ENCODE measurements at places on chromosomes 5 and 9.

DNA sequence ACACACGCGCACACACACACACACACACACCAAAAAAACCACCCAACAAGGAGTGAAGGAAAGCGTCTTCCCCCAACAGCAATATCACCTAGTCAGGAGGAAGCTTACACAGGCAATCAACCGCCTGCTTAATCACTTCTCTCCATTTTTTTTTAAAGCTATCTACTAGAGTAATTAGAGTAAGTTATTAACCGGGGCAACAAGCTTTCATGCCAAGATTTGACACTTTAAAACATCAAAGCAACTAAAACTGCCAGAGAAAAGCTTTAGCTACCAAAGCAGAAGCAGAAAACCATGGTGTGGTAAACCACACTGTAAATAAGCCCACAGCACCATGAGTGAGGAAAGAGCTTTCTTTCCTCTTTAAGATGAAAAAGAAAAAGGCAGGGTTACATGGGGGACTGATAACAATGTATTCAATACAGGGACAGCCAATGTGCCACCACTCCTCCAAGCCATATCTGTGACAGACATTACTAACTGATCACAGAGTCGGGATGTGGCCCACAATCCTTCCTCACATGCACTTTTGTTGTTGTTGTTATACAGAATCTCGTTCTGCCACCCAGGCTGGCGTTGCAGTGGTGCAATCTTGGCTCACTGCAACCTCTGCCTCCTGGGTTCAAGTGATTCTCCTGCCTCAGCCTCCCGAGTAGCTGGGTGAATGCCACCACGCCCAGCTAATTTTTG, 282.1 kb downstream of the CRB2 start:
- DNase-seq, result peak; percentile 20

GRCh38 chr5:123511290-123511647, 708 bp upstream of the CSNK1G3 start:
- no peak for DNase-seq

DNA sequence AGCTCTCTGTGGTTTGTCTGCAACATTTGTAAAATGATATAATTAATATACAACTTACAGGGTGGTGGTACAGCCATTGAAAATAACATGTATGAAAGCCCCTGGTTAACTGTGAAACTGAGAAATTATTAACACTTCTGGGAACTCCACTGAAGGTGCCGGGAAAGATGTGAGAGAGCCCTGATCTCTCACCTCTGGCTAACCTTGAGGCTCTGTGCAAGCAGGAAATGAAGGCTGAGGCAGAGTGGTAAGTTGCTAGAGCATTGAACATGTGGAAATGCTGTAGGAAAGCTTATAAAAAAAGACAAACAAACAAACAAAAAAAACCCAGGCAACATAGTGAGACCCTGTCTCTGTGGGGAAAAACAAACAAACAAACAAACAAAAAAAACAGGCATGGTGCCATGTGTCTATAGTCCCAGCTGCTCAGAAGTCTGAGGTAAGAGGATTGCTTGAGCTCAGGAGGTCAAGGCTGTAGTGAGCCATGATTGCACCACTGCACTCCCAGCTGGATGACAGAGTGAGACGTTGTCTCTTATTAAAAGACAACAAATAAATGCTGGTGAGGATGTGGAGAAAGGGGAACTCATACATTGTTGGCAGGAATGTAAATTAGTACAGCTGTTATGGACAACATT, 7.5 kb downstream of the CATSPER3 start:
- no peak for DNase-seq

DNA sequence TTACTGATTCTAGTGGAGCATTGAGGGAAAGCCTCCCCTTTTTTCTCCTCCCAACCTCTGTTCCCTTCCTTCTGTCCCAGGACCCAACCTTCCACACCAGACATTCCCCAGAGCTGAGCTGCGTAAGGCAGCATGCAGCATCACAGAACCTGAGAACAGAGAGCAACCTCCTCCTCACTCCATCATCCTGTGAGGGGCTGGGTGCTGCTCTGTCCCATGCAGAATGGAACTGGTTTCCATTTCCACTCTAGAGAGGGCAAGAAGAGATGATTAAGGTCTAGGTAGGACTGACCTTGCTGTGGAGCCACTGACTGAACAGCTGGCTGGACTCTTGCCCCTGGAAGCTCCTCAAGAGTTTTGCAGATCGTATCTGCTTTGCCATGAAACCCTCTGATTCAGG, 30.1 kb upstream of the IL7R start:
- no peak for DNase-seq

DNA sequence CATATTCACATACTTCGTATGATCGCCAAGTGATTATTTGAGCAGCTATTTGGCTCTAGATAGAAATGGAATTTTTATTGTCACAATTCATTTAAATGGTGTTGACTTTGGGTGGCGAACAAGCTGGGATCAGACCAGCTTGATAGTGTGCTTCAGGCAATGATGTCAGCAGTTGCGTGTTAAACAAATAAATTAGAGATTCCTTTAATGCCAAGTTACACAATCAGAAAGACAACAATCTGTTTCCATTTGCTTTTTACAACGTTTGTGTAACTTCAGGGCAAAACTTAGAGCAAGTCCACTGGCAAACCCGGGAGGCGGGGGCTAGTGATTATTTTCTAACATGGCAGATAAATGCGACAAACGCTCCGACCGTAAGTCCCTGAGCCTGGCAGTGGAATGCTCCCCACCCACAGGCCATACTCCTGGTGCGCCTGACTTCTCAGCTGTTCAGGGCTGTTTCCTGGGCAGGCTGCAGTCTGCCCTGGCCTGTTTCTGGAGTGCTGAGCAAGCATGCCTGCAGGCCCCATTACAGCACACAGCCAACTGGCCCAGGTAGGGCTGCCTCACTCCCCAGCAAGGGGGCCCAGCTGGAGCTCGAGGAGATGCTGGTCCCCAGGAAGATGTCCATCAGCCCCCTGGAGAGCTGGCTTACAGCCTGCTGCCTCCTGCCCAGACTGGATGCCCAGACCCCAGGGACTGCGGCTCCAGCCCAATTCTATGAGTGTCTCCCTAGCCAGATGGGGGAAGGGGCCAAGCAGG, 88.7 kb downstream of the BASP1 start:
- DNase-seq, result no peak

GRCh38 chr9:76610011-76610352, 151.0 kb downstream of the GCNT1 start:
- DNase-seq, result no peak

DNA sequence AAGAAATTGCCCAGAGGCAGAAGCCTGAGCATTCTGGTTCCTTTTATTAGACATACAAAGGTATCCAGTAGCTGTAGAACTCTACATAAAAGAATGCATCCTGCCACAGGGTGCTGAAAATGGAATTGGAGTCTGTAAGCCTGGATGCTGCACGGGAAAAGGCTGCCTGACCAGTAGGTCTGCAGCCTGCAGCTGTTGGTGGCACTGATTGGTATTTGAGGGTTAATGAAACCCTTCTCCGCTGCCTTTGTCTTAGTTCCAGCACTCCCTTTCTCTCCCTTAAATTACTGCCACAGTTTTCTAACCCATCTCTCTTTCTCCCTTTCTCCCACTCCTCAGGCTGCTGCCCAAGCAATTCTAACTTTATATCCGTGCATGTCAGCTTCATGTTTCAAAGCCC, 64.7 kb downstream of the BRINP1 start:
- no peak for DNase-seq

DNA sequence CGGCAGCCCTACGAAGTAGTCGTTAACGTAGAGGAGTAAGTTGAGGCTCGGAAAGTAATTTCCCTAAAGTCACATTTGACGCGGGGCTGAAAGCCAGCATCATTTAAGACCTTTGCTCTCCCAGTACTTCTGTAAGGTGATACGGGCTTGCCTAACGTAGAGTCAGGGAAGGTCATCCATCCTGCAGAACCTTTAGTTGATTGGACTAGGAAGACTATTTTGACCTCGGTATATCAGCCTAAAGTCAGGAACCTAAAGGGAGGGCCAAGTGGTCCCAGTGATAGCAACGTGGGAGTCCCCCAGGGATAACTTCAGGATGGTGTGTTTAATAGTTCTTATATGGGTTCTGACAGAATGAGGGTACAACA, 657 bp downstream of the NUP214 start:
- peak; percentile 69 for DNase-seq

GRCh38 chr5:180644129-180644824, 5.1 kb downstream of the FLT4 start:
- no peak for DNase-seq

GRCh38 chr5:31781772-31782171, 142.8 kb downstream of the PDZD2 start:
- DNase-seq, result no peak

- DNase-seq, result peak; percentile 76
Observed at GRCh38 chr5:57441557-57441956, 41.1 kb downstream of the ACTBL2 start.

- no peak for DNase-seq
Observed at GRCh38 chr5:179124853-179125788, 64.9 kb downstream of the ZNF354C start.

- no peak for DNase-seq
Observed at GRCh38 chr5:133962131-133962530, 6.3 kb downstream of the C5orf15 start.

- DNase-seq, result no peak
Observed at GRCh38 chr5:141628175-141628788, 8.4 kb downstream of the HDAC3 start.

DNA sequence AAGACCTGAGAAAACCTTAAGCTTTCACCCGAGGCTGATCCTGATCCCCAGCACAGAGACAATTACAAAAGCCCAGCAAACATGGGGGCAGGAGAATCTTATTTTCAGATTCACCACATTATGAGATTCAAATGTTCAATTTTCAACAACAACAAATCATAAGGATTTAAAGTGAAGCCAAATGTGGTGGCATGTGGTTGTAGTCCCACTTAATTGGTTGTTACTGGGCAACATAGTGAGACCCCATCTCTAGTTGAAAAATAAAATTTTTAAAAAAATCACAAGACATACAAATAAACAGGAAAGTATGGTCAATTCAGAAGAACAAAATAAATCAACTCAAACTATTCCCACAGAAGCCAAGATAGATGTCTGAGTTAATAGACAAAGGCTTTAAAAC, 3.9 kb upstream of the RABGAP1 start:
- DNase-seq, result no peak
